ENCODE measurements at places on chromosomes 16 and 17. TPM values are rescaled to one million over a fixed set of nuclear protein-coding genes. Genes with fewer than 3 reads are reported as not detected.
A peak's percentile ranks its signal among the peaks of the same experiment; 100 is the strongest.

- peaks cover 27% of the 10 kb centered on the region for H3K4me1 ChIP-seq
- no peak overlapping the region for H3K27ac ChIP-seq
- H3K27me3 ChIP-seq = peaks cover 62% of the 10 kb centered on the region
These were observed 576 bp downstream of the EPOP start for GRCh38 chr17:38674014-38674748.

DNA sequence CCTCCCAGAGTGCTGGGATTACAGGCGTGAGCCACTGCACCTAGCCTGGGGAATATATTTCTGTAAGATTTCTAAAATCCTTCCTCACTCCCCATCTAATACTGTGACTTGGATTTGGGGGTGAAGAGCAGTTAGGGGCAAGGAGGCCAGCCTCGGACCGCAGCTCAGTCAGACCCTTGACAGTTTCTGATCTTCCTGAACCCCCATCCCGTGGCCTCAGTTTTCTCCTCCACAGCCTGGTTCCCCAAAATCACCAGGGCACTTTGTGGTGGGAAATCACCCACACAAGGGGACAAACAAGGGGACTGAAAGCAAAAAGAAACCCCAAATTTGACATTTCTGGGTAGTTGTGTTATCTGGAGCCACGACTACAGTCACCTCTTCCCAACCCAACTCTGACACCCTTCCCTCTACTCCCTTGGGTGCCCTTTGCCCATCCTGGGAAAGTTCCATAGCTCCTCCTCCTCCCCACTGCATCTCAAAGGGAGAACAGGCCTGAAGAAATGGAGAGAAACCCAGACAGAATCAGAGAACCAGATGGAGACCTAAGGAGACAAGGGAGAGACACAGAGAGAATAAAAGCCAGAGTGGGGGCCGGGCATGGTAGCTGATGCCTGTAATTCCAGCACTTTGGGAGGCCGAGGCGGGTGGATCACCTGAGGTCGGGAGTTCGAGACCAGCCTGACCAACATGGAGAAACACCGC is 2.8 kb upstream of the STAT5A start:
- peaks cover 26% of the 10 kb centered on the region for H3K27me3 ChIP-seq
- H3K4me3 ChIP-seq = no peak overlapping the region
- no peaks in the 10 kb centered on the region for H3K36me3 ChIP-seq
- no peak overlapping the region for H3K27ac ChIP-seq
- peaks cover 37% of the 10 kb centered on the region for H3K4me1 ChIP-seq
- DNase-seq = no peak

Gene SF3B3
- 111 TPM for total RNA-seq

- peaks cover 15% of the 10 kb centered on the region for H3K36me3 ChIP-seq
- H3K27ac ChIP-seq = peak overlapping the region; percentile 99
- no peak for DNase-seq
- H3K27me3 ChIP-seq = no peaks in the 10 kb centered on the region
- peak overlapping the region; percentile 97 for H3K4me3 ChIP-seq
These were observed 363 bp downstream of the KARS1 start for GRCh38 chr16:75647112-75647491.

Gene GALR2
- not detected for total RNA-seq

Gene KRTAP1-1
- total RNA-seq = not detected

Gene KCNG4
- 0.06 TPM for total RNA-seq

GRCh38 chr17:32510466-32510865 is 23.7 kb downstream of the CDK5R1 start:
- no peak overlapping the region for H3K27ac ChIP-seq
- DNase-seq = no peak
- no peaks in the 10 kb centered on the region for H3K27me3 ChIP-seq
- H3K36me3 ChIP-seq = no peaks in the 10 kb centered on the region
- H3K4me3 ChIP-seq = no peak overlapping the region
- peaks cover 9% of the 10 kb centered on the region for H3K4me1 ChIP-seq

- H3K4me1 ChIP-seq = no peaks in the 10 kb centered on the region
- no peak overlapping the region for H3K4me3 ChIP-seq
- no peak overlapping the region for H3K27ac ChIP-seq
These were observed 71.0 kb downstream of the ARHGAP17 start for GRCh38 chr16:24944206-24944605.

DNA sequence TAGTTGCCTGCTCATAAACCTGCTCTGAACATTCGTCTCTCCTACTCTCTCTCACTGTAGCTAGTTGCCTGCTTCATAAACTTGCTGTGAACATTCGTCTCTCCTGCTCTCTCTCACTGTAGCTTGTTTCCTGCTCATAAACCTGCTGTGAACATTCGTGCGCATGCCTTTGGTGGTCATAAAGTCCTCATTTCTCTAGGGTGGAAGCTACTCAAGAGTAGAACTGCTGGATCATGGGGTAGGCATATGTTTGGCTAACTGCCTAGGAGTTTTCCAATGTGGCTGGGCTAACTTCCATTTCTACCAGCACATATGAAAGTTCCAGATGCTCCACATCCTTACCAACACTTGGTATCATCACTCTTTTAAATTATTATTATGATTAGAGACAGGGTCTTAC is 174.6 kb upstream of the RPH3AL start:
- no peaks in the 10 kb centered on the region for H3K27me3 ChIP-seq
- no peaks in the 10 kb centered on the region for H3K4me1 ChIP-seq

DNA sequence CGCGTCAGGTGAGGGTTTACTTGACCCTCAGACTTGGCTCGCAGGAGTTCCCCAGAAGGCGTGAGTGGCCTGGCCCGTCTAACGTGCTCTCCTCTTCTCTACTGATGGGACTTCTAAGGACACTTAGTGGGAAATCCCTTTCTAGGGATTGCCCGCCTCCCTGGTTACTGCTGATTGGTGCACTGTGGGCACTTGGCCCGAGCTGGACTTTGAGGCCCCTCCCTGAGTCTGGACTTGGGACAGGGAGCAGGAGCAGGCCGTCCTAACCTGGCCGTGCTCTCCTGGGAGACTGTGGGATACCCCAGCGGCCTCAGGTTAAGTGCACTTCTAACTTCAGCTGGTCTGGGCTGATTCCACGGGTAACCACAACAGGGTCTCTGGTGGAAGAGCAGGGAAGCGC is 14.7 kb downstream of the IFT140 start:
- H3K4me1 ChIP-seq = no peaks in the 10 kb centered on the region
- no peak for DNase-seq
- H3K27me3 ChIP-seq = no peaks in the 10 kb centered on the region
- no peak overlapping the region for H3K27ac ChIP-seq
- no peak overlapping the region for H3K4me3 ChIP-seq

Gene KRTAP4-6
- not detected for total RNA-seq

Gene LSM12
- total RNA-seq = 22.2 TPM

DNA sequence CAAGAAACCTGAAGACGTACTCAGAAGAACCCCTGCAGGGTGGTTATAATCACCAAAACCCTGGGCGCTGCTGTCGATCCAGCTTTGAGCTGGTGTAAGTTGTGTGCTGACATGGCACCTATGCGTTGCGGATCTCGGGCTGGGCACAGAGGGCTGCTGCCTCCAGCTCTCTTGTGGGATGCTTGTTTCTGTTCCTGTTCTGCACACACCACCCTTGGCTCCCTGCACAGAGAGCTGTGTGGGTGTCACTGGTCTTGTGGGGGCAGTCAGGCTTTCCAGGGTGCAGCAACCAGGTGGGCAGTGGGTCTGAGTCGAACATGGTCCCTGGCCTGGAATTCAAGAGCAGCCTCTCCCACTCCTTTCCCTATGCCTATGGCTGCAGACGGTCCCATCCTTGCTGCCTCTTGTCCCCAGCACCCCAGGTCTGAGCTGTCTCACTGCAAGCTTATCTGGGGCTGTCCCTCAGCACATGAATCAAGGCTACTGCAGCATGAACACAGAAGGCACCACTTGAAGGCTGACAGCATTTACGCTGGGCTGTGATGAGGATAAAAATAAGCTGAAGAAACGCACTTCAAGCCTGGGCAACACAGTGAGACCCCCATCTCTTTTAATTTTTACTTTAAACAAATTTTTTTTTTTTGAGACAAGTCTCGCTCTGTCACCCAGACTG is 20.1 kb downstream of the ZNF276 start:
- no peaks in the 10 kb centered on the region for H3K27me3 ChIP-seq
- H3K4me1 ChIP-seq = peaks cover 6% of the 10 kb centered on the region
- H3K27ac ChIP-seq = no peak overlapping the region
- DNase-seq = no peak

GRCh38 chr17:59627770-59628171 is 8.1 kb downstream of the CLTC start:
- no peaks in the 10 kb centered on the region for H3K36me3 ChIP-seq
- H3K4me3 ChIP-seq = no peak overlapping the region
- H3K27ac ChIP-seq = no peak overlapping the region

Gene AANAT
- total RNA-seq = 0.20 TPM

- no peak overlapping the region for H3K27ac ChIP-seq
- no peak for DNase-seq
- H3K27me3 ChIP-seq = peaks cover 4% of the 10 kb centered on the region
- peaks cover 11% of the 10 kb centered on the region for H3K4me1 ChIP-seq
- no peaks in the 10 kb centered on the region for H3K36me3 ChIP-seq
- no peak overlapping the region for H3K4me3 ChIP-seq
These were observed 210.7 kb upstream of the NLRP1 start for GRCh38 chr17:5794881-5795506.

DNA sequence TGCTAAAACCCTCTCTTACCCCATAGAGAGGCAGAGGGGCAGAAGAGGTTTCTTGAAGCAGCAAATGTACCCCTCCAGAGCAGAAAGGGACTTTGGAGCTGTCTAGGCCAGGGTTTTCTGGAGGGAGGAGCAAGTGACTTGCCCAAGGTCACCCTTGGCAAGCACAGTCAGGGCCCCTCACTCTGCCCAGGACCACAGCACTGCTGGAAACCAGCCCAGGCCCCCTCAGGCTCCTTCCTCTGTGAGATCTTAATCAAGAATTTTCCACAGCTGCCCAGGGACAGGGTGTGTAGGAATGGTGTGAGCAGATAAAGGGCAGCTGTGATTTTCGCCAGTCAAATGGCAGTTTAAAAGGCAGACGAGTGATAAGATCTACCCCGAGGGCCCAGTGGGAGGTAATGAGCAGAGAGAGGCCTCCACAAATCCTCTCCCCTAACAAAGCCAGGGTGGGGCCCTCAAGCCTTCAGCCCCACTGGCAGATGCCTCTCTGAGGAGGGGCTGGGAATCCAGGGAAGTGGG is 3.9 kb upstream of the SLC12A3 start:
- H3K4me3 ChIP-seq = no peak overlapping the region
- no peak overlapping the region for H3K27ac ChIP-seq
- peaks cover 21% of the 10 kb centered on the region for H3K4me1 ChIP-seq
- H3K27me3 ChIP-seq = no peaks in the 10 kb centered on the region
- DNase-seq = peak; percentile 51
- H3K36me3 ChIP-seq = no peaks in the 10 kb centered on the region

DNA sequence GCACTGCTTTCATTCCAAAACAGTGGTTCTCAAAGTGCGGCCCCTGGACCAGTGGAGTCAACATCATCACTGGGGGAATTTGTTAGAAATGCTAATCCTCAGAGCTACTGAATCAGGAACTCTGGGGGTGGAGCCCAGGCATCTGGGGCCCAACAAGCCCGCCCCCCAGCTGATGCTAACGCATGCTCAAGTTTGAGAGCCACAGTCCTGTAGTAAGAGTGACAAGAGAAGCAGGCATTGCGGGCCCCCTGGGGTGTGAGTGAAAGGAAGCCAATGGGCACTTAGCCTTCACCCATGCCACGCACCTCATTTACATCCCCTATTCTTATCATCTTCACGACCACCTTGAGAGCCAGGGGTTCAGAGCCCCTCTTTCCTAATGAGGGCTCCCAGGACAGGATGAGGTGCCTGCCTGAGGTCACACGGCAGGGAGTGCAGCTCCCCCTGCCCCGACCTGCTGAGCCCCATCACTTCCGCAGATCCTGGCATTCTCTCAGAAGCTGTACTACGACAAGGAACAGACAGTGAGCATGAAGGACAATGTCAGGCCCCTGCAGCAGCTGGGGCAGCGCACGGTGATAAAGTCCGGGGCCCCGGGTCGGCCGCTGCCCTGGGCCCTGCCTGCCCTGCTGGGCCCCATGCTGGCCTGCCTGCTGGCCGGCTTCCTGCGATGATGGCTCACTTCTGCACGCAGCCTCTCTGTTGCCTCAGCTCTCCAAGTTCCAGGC is 9.1 kb downstream of the CA4 start:
- H3K27ac ChIP-seq = no peak overlapping the region
- no peak for DNase-seq
- no peaks in the 10 kb centered on the region for H3K27me3 ChIP-seq
- H3K4me3 ChIP-seq = no peak overlapping the region
- H3K36me3 ChIP-seq = no peaks in the 10 kb centered on the region

Gene NKD1
- total RNA-seq = 6.7 TPM

GRCh38 chr16:81371106-81371505 is 56.3 kb downstream of the GAN start:
- DNase-seq = no peak
- no peaks in the 10 kb centered on the region for H3K4me1 ChIP-seq
- H3K27me3 ChIP-seq = no peaks in the 10 kb centered on the region
- no peak overlapping the region for H3K4me3 ChIP-seq

GRCh38 chr16:86566601-86566965 is at the start of gene FOXC2:
TSS of gene FOXC2 (plus strand) at chr16:86566829. CDS start at chr16:86567336, 507 bp downstream.
- peaks cover 75% of the 10 kb centered on the region for H3K27me3 ChIP-seq
- H3K27ac ChIP-seq = peak within 1 kb of the TSS; percentile 80
- H3K4me3 ChIP-seq = peak within 1 kb of the TSS; percentile 53
- peaks cover 19% of the 10 kb centered on the region for H3K4me1 ChIP-seq

Measured in spinal cord (tissue), 10 donors.